ENCODE measurements at places on chromosomes 3 and 15.

- DNase-seq: no peak
These were observed 34.9 kb upstream of the POLR2M start for GRCh38 chr15:57671636-57672035.

- no peak for DNase-seq
These were observed 27.6 kb downstream of the ZFAND6 start for GRCh38 chr15:80087104-80087503.

DNA sequence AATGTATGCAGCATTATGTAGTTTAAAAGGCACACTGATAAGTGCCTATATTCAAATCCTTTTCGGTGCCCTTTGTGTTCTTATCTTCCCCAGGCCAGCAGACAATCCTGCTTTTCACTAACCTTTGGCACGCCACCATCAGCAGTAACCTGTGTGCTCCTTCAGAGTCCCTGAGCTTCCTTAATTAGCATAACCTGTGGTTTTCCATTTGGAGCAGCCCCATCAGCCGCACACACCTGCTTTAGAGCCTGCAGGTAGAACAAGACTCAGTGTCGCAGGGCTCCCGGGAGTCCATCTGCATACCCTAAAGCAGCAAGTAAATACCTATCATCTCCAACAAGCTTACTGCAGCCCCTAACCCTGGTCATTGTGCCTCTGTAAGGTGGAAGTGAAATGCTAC, 755.1 kb downstream of the ROBO2 start:
- DNase-seq: no peak

DNA sequence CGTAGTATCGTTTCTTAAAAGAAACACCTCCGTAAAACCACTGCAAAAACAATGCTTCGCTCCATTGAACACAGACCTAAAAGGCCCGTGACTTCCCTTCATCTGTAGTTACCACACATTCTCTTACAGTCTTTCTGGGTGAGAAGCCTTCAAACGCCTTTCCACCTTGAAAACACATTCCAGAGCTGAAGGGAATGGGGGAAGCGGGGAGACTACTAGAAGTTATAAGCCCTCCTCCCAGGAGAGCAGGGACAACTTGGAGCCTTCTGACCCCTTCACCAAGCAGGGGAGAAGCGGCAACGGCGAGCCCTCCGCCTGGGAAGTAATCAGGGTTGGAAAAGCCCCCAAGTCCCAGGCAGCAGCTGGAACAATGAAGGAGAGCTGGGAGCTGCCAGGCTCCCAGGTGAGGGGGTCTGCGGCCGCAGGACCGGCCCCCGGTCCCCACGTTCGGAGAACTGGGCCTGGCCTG, 461 bp downstream of the SECISBP2L start:
- no peak for DNase-seq

GRCh38 chr3:151544164-151544548, 83.3 kb upstream of the IGSF10 start:
- DNase-seq: no peak

DNA sequence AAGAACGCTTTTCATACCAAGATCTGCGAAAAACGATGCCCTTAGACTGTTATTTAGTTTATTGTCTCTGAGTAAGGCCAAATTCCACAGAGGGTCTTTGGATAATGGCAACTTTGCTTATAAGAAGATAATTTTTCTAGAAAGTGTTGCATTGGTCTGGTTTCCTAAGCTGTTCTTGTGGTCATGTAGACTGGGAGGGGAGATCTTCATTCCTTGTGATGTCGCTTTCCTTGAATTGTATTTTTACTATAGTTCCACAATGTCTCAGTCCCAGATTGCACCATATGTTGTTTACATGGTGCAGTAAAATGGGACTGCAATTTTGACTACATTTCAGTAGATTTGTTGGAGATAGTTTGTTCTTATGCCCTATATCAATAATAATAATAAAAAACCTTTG, 28.8 kb upstream of the ST3GAL6 start:
- no peak for DNase-seq

DNA sequence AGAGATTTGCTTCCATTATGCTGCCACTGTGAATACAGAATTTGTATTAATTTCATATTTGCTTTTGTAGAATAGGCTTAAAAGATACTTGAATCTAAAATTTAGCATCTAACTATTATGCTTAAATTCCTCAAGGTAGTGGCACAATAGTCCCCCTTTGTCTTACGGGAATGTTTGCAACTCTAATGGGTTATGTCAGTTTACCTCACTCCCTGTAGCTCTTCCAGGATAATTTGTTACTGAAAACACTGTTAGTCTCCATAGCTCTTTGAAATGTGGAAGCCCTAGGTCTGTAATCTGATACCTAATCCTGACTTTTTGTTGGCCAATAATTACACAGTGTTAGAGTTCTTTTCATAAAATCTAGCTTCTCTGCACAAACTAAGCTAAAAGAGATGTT, 433.4 kb downstream of the PYDC2 start:
- no peak for DNase-seq

- DNase-seq: no peak
These were observed 283.8 kb upstream of the RGMA start for GRCh38 chr15:93372865-93373223.

DNA sequence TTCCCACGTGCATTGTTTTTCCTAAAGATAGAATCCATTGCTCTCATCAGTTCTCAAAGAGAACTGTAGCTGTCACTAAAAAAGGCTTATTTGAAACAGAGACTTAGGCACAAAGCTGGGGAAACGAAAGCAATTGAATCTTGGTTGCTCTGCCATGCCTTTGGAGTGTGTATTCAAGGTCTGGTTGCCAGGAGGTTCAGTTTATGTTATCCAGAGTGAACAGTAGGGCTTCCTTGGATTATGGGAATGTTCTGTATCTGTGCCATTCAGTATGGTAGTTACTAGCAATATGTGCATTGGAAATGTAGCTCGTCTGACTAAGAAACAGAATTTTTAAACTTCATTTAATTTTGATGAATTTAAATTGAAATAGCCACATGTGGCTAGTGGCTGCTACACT, 50.6 kb downstream of the CLSTN2 start:
- DNase-seq: no peak

GRCh38 chr15:45157974-45158373, 28.2 kb downstream of the DUOX1 start:
- no peak for DNase-seq

- no peak for DNase-seq
These were observed 208.0 kb downstream of the ERC2 start for GRCh38 chr3:56260262-56260661.
